ENCODE measurements at places on chromosomes 13 and 19.

GRCh38 chr19:13150931-13151604 lies 857 bp downstream of the IER2 start:
- DNase-seq: no peak

- no peak for DNase-seq
These were observed 7.0 kb downstream of the PDX1 start for GRCh38 chr13:27926644-27927434.

DNA sequence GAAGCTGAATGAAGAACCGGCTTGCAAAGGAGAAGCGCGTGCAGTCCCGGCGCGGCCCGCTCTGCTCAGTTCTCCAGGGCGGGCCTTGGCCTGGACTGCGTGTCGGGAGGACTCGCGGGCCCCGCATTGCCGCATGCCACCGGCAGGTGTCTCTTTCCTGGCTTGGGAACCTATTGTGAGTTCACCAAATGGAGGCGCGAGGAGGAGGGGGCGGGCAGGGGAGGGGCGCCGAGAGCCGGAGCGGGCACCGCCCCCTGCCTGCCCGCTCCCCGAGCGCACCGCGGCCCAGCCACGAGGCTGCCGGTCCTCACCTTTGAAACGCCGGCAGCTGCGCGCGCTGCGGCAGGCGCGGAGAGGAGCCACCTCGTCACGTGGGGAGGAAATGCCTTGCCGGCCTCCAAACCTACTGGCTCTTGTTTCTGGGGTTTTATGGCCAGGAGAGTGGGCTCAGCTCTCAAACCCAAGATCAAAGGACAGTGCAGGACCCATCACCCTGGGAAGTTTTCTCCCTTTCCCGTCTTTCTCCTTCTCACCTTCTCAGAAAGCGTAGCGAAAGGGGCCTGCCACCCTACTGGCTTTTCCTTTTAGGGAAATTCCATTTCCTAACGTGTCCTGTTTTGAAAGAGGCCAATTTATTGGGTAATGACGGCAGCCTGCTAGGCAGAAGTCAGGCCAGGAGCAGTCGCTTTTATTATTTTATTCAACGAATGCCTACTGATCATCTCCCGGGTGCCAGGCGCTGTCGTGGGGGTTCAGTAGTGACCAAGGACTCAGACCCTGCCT lies 13.8 kb upstream of the UBE2L5 start:
- DNase-seq: peak; percentile 81

DNA sequence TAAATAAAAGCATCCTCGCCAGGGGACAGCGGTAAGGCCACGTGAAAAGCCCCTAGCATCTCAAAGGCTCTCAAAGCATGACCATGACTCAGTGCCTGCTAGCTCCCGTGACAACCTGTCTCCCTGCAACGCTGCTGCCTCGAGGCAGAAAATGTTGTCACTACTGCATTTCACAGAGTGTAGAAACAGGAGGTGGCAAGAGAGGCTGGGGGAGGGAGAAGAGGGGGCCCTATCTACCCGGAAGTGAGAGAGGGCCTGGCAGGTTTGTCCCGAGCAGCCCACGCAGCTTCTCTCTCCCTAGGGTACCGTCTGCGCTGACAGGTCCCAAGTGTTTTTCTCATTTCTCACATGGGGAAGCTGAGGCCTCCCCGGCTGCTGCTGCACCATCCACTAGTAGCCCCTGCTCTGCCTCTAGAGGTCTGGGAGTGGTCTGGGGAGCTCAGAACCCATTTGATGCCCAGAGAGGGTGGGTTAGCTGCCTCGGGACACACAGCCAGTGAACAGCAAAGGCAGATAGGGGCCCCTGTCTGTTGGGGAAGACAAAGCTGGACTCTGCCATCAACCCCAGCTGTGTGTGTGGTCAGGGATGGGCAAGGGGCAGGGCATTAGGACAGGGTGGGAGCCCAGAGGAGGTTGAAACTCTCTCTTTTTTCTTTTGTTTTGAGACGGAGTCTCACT lies 3.7 kb downstream of the TINCR start:
- no peak for DNase-seq

DNA sequence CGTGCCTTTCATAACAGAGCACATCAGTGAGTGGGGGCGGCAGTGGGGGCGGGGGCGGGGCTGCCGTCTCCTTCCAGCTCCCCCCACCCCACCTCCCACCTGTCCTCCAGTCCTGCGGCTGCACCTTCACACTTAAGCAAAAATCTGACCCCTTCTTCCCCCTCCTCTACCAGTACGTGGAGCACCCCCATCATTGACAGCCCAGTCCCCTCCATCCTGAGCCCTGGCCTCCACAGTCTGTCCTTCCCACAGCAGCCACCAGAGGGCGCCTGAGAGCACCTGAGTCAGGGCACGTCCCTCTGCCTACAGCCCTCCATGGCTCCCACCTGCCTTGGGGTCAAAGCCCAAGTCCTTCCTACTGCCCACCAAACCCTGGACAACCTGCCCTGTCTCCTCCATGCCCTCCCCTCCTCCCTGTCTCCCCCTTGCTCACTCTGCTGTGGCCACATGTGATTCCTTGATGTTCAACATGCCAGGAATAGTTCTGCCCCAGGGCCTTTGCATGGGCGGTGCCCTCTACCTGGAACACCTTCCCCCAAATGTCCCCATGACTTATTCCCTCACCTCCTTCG lies 4.0 kb downstream of the EBI3 start:
- DNase-seq: peak; percentile 43

- DNase-seq: no peak
These were observed 49.4 kb upstream of the DOCK9 start for GRCh38 chr13:99027260-99027659.

DNA sequence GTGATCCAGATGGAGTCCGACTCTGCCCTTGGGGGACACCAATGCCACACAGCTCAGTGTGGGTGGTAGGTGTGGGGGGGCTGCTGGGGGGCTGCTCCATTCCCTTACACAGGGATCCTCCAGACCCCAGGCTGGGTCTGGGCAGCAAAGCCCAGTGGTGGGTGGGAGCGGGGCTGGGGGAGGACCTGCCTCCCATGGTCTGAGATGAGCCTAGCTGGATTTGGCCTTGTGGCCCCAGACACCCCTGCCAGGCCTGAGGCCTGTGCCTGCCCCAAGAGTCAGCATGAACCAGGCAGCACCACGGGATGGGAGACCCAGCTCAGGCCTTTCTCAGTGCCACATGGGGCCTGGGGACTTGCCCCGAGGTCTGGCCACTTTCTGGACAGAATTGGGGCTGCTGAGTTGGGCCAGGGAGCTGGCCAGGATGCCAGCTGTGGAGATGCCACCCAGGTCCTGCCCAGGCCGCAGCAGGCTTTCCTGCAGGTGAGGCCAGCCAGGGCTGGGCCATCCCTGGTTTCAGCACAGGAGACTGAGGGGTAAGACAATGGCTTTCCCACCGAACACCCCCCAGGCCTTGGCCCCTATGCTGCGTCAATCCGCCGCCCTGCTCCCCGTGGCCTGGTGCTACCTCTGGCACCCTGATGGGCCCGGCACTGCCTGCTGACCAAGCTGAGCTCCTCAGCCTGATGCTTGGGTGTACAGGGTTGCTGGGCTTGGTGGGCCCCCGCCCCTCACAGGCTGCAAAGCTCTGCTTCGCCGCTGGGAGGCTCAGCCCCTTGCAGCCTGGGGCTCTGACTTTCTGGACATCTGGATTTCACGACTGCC lies 24.2 kb downstream of the CEBPG start:
- no peak for DNase-seq
